ENCODE measurements at places on chromosomes 3 and 15.

- no peak for DNase-seq
These were observed 101.7 kb downstream of the LSM3 start for GRCh38 chr3:14280326-14280725.

GRCh38 chr3:193377591-193377990 lies 962 bp downstream of the ATP13A5 start:
- DNase-seq, result no peak

- no peak for DNase-seq
These were observed 277.6 kb downstream of the THSD4 start for GRCh38 chr15:71392861-71393283.

DNA sequence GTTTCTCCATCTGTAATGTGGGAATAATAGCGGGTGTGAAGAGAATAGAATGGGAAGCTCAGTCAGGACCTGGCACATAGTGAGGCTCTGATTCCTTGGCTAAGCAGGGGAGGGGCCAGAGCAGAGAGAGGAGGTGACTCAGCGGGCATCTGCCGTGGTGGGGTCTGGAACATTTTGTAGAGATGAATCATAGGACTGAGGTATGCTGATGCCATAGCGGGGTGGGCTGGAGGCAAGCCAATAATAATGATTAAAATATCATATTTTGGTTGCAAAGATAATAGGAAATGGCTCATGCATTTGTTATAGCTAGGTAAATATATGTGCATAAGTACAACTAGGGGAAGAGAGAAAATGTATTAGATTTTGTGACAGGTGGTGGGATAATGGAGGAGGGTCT lies 11.2 kb downstream of the TGM4 start:
- DNase-seq, result peak; percentile 60
